HS-5 (cell line): ENCODE measurements at places on chromosomes 12 and 14.

- DNase-seq = no peak
Observed at GRCh38 chr12:27583057-27583797, 59.2 kb downstream of the PPFIBP1 start.

- DNase-seq = peak; percentile 93
Observed at GRCh38 chr14:92540472-92541048, 27.0 kb downstream of the RIN3 start.

GRCh38 chr14:68893566-68893965 lies 85.5 kb downstream of the ACTN1 start:
- DNase-seq = no peak

- peak; percentile 24 for DNase-seq
Observed at GRCh38 chr12:29224572-29224971, 75.5 kb downstream of the FAR2 start.

DNA sequence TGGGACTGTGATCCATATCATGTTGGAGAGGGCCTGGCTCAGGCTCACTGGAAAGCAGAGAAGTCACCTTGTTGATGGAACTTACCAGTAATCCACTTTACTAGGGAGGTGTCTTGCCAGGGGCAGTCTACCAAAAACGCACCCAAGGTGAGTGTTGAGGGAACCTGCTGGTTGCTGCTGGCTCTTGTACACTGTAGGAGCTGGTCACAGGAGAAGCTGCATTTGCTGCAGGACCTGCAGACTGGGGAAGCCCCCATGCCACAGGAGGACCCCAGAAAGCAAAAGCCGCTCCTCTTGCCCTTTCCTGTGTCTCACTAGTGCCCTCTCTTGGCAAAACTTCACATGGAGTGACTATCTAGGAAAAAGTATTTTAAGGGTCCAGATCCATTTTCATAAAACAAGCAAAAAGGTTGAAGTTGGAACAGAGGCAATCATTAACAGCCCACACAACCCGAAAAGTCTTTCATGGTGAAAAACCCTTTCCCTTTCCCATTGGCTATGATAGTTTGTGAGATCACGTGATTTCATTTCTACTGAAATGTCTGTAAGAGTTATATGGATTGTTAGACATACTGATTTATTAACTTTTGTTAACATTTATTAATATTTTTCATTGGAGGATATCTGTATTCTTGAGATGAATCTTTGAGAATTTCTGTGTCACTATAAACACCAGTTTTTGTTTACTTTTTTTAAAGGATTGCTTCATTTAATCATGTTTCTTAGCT lies 59.2 kb downstream of the RASSF8 start:
- DNase-seq = no peak

GRCh38 chr14:34682787-34683321 lies 31.5 kb downstream of the CFL2 start:
- DNase-seq = no peak

DNA sequence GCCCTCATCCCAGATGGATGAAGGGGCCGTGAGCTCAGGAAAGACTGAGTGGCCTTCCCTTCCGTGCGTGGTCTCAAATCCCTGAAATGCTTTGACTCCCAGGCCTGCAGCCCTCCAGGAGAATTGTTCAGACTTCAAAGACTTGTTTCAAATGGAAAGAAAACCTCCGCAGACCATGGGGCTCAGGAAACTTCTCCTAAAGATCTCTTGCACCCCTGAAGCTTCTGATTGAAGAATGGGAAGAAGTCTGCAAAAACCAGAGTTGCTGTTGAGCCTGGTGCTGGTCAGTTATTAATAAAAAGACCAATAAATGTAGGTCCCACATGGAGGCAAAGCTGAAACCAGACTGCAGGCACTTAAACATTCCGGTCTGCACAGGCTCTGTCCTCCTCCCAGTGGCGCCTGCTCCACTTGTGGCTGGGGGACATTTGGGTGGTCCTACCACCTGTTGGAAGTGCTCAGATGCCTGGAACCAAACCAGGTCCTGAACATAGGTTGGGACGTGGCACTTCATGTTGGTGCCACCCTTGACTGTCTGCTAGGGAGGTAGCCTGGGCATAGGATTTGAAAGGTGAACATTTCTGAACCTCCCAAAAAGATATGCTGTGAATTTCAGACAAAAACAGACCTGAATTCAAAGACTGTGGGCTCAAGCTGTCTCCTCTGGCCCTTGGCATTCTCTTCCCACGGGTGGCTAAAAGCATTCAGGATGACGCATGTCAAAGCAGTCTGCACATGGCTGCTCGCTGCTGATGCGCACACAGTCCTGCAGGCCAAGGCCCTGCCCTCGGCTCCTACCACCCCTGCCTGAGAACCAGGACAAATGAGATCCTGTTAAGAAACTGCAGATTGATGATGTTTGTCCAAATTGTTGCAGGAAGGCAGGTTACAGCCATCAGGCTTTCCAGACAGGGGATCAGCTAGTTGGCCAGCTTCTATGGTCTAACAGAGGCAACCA lies 36.2 kb upstream of the MEG3 start:
- no peak for DNase-seq

GRCh38 chr14:47966076-47966810 lies 290.8 kb upstream of the MDGA2 start:
- no peak for DNase-seq

DNA sequence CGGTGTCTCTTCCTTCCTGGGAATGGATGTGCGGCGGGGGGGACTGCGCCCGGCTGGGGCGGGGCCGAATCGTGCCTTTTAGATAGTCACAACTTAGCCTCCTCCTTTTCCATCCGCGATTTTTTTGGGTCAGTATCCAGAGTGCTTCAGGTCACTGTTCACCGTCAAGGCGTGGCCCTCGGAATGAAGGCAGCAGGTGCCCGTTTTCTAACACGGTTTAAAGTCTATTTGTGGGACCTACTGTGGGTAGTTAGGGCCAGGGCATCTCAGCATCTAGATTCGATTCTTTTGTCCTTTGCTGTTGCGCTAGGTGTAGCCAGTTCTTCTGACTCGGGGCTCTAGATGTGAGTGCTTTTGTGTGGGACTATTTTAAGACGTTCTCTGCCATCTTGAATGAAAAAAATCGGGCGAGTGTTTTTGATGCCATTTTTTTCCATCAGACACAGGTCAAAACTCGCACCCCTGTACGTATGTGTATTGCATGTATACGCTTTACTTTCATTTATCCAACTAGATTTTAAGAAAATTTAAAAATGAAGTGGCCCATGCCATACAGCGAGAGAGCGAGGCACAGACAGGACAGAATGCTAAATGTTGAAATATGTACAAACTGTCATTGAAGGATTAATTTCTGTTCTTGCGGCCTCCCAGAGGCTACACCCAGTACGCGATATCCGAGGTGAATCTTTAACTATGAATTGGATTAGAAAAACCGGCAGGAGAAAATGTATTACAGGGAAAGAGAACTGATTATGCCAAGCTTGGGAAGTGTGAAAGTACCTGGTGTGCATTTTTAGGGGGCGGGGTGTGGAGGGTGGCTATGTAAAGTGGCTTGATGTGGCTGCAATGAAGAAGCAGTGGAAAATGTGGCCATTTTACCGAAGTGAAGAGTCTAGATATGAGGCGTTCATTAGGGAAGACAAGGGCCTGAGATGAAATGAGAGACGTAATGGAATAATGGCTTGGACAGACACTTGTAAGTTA lies 835 bp downstream of the VEZT start:
- DNase-seq = peak; percentile 47

GRCh38 chr12:82955043-82955442 lies 268.3 kb downstream of the TMTC2 start:
- no peak for DNase-seq

DNA sequence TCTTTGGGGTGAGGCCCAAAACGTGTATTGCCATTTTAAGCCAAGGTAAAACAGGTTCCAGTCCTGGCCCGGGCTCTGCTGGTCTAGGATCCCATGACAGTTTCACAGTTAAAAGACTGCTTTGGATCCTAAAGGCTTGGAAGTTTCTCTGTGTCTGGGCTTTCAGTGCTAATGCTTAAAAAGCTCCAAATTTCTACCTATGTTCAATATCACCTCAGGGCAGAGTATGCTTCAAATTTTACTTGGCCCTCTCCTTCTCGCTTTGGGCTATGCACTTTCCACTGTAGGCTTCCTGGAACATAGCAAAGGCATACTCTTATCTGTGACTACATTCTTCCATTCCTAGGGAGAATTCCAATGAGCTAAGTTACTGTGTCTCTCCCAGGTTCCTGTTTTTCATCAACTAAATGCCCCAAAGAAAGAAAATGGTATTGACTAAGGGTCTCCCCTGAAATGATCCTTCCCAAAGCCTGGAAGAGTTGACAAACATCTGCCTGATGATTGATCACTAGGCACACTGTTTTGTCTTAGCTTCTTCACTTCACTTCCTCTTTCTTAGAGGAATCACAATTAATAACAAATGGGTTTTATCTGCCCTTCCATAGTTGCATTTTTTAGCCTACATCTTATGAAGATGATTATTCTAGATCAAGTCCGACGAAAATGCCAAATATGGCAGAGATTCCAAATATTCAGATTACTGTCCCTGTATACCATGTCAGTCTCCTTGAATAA lies 79.4 kb downstream of the TMTC2 start:
- no peak for DNase-seq

GRCh38 chr12:52164624-52165023 lies 27.2 kb downstream of the KRT80 start:
- no peak for DNase-seq

DNA sequence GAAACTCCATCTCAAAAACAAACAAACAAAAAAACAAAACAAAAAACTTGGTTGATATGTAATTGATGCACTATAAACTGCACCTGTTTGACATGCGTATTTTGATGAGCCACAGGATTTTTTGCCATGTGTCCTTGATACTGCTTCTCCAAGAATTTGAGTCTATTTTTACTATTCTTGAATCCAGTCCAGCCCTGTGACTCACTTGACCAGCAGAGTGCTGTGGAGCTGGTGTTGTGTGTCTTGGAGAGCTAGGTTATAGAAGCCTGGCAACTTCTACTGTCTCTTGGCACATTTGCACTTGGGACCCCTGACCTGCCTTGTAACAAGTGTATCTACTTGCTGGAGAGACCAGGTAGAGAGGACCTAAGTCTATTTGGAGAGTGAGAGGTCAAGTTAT lies 52.0 kb downstream of the KLRG1 start:
- no peak for DNase-seq

GRCh38 chr12:67517181-67517887 lies 131.2 kb upstream of the DYRK2 start:
- no peak for DNase-seq

DNA sequence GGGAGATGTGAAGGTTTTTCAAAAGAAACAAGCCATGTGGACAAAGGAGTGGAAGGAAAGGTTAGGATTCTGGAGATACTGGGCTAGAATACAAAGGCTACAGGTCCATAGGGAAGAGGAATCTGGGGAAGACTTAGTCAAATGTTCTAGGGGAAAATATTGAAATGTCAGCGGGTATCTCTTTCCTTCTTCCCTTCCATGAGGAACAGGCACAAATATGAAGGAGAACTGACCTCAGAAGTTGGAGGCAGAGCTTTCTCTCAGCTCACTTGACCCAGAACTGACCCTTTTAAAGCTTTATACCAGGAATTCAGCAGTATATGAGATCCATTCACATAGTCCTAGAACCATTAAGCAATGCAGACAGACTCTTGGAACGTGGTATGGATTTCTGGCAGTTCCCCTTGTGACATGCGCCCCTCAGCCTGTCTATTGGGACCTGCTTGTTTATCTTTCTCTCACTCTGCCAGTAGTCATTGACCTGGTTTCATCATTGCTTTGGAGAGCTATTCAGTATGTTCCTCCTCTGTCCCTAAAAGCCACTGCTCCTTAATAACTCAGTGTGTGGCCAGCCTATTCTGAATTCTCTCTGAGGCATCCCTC lies 43.0 kb upstream of the GSG1 start:
- DNase-seq = no peak

DNA sequence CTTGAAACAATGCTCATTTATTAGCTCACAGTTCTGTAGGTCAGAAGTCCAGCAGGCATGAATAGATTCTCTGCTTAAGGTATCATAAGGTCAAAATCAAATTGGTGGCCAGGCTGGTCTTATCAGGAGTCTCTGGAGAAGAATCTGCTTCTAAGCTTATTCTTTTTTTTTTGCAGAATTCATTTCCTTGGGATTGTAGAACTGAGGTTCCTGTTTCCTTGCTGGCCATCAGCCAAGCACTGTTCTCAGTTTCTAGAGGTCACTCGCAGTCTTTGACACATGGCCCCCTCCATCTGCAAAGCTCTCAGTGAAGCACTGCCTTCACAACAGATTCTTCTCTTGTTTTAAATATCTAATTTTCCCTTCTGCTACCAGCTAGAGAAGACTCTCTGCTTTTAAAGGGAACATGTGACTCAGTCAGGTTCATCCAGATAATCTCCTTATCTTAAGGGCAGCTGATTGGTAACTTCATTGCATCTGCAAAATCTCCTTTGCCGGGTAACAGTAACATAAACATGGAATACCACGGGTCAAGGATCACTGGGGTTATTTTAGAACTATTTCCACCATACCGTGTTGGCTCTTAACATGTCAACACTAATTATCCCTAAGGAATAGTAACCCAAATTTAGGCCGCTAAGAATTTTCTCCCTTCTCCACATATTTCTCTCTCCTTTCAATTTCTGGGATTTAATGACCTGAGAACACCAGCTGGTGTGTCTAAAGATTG lies 25.3 kb downstream of the RHOJ start:
- DNase-seq = no peak

GRCh38 chr12:7101047-7101693 lies 7.8 kb downstream of the C1RL start:
- no peak for DNase-seq

GRCh38 chr12:112823582-112824149 lies 32.1 kb downstream of the RPH3A start:
- no peak for DNase-seq

DNA sequence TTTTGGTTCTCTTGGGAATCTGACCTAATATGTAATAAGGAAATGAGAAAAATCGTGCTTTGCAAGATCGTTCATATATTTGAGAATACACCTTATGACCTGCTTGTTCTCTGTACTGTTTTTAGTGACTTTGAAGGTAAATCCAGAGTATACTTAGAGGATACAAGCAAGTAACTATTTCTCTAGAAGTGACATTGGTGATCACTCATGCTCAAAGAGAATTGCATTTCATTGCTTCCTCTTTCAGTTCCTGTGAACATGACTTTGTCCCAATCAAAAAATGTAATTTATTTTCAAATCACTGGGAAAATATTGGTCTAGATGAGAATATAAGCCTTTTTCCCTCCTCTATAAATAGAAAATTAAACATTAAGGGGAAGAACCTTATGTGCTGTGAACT lies 2.7 kb downstream of the KTN1 start:
- DNase-seq = no peak

DNA sequence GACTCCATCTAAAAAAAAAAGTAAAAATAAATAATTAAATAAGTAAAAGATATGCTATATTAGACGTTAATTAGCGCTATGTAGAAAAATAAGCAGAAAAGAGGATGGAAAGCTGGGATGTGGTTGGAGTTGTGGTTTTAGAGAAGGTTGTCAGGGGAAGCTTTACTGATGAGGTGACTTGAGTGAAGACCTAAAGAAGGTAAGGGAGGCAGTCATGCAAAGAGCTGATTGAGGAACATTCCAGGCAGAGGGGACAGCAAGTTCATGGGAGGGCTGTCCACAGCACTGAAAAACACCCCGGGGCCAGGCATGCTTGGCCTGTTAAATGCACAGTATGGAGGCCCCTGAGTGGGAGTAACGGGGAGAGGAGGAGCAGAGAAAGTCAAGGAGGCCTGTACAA lies 15.7 kb downstream of the SMAGP start:
- no peak for DNase-seq
